Karpas-422 (cell line): ENCODE measurements at places on chromosomes 1 and 21.

GRCh38 chr1:179089827-179090482 lies 8.1 kb downstream of the TOR3A start:
- no peak for DNase-seq

DNA sequence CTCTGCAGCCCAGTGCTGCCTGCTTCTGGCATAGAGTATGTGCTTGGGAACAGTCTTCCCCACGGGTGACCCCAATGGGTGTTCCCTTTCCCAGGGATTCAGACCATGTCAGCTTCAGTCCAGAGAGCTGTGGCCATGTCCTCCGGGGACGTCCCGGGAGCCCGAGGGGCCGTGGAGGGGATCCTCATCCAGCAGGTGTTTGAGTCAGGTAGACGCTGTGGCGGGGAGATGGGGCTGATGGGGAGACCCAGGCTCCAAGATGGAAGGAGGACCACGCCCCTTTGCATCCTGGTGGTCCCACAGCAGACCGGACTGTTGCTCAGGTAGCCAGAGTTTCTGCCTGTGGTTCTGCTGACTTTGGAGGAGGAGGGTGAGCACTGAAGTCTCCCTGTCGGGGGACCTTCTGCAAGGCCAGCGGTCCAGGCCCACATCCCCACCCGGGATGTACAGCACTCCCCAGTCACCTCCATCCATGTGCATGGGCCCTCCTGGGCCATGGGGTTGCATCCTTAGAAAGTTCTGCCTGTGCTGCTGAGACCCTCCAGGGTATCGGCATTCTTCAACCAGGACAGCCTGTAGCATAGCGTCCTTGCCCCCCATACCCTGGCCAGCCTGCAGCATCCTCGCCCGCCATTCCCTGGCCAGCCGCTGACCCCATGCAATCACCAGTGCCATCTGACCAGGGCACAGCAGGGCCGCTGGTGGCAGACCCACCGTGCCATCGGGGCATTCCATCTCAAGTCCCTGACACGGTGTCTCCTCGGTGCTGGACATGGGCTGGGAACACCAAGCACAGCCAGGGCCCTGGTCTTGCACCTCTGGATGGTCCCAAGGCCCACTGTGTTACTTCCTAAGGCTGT lies 2.8 kb downstream of the AIRE start:
- no peak for DNase-seq

- no peak for DNase-seq
Observed at GRCh38 chr21:36858320-36858957, 108.0 kb downstream of the HLCS start.

GRCh38 chr21:45000637-45001133 lies 60.9 kb downstream of the SLX9 start:
- DNase-seq, result no peak

DNA sequence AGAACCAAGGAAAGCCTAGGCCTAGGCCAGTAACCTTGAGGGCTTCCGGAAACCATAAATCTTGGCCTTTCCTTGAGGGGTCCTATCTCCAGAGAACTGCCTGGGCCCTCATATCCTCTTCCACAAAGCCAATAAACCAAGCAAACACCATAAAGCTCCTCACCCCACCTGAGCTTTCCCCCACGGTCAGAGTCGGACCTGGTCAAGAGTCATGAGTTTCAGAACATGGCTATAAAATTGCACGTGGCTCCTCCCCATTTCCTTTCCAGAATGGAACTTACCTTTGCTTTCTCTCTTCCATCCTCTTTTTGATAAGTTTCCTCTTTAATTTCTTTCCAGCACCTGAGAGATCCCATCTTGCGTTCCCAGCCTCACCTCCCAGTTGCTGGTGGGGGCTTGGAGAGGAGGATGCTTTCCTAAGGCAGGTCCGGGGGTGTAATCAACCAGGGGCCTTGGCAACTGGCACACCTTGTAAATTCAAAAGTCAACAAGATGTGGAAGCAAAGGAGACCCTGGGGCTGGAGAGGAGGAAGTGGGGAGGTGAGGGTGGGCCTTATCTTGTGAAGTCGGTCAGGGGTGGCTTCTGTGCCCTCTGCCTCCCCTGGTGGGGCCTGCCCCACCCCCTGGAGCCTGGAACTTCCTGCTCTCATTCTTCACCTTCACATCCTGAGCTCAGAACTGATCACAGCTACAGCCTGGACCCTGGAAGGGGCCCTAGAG lies 259.9 kb downstream of the FOXD2 start:
- DNase-seq, result no peak

DNA sequence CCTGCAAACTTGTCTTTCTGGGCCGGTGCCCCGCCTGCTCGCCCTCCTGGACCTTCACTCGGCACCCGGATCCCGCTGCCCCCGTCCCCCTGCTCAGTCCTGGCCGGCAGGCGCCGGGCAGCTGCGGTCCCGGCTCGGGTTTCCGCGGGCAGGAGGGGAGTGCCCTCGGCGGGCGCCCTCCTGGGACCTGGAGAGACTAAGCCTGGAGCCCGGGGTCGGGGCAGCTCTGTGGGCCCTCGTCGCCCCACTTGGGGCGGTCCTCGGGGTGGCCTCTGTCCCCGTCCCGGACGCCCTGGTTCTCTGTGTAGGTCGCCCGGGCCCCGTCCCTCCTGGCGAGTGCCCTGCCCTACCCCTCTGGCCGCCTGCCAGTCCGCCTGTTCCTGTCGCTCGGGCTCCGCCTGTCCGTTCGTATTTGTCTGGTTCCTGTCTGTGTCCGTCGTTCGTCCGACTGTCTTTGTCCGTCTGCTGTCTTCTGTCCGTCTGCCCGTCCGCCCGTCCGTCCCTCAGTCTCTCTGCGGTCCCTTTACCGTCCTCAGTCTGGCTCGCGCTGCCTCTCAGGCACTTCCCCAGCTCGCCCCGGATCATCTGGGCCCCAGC lies 490 bp downstream of the SERINC2 start:
- no peak for DNase-seq

- peak; percentile 65 for DNase-seq
Observed at GRCh38 chr1:23529146-23530086, 1.6 kb downstream of the E2F2 start.

- DNase-seq, result no peak
Observed at GRCh38 chr1:234433563-234434285, 45.3 kb downstream of the TARBP1 start.

DNA sequence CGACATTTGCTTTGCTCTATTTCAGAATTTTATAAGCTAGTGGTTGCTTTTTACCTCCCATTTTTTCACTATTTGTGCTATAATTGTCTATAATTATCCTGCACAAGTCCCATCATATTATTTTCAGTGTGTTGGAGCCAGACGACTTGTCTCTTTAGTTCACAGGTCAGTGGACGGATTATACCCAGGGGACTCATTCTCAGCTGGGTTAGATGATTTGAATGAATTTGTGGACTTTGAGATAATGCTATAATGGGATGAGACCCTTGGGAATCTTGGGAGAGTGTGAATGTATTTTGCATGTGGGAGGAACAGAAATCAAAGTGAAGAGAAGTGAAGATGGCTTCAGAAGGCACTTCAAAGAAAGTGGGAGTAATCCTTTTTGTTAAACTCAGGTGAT lies 31.5 kb upstream of the KCNK1 start:
- no peak for DNase-seq
